ENCODE measurements at places on chromosomes 11 and 22.

DNA sequence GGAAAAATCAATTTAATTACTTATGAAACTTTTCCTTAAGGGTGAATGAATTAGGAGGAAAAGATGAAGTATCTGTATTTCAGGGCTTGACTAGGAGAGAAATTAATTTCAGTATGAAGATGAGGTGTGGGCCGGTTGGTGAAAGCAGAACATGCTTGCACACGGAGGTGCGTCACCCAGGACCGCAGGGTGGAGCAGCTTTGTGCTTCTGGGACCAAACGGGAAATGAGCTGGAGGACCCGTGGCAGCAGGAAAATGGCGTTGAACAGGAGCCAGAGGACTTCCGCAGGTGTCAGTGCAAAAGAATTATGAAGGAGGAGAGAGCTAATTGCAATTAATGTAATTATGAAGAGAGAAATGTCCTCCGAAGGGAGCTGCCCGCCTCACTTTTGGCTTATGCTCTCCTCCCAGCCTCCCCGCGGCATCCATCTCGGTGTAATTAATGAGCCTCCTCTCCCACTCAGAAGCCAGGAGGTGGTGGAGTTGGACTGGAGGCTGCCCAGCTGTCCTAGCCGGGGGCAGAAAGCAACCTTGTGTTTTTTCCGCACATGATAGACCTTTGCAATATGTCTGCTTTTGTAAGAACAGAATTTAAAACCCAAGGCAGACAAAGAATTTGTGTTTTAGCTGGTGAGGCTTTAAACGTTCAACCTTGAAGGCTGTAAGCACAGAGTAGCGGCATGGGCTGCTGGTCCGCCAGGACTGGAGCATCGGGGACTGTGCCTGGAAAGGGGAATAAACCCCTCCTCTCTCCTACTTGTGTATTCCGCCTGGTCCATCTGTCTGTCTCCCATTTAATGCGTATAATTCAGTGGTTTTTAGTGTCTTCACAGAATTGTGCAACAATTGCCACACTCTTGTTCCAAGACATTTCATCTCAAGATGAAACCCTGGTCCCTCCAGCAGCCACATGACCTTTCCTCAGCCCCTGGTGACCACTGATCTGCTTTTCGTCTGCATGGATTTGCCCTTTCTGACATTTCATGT, 180.6 kb downstream of the TBC1D22A start:
- DNase-seq, result no peak

DNA sequence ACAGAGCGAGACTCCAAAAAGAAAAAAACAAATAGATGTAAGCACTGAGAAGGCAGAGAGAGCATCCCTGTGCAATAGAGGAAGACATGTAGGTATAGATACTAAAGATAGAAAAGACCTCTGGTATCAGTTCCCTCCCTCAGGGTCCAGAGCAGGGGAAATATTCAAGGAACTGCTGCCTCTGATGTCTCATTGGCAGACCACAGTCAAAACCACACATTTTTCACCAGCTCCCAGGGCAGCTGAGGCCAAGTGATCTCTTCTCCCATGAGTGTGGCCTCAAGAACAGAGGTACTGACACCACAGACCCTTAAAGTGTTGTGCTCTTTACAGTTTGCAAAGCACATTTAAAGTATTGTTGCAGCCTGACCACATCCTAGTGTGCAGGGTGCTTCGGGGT, 288.5 kb downstream of the NTM start:
- no peak for DNase-seq

DNA sequence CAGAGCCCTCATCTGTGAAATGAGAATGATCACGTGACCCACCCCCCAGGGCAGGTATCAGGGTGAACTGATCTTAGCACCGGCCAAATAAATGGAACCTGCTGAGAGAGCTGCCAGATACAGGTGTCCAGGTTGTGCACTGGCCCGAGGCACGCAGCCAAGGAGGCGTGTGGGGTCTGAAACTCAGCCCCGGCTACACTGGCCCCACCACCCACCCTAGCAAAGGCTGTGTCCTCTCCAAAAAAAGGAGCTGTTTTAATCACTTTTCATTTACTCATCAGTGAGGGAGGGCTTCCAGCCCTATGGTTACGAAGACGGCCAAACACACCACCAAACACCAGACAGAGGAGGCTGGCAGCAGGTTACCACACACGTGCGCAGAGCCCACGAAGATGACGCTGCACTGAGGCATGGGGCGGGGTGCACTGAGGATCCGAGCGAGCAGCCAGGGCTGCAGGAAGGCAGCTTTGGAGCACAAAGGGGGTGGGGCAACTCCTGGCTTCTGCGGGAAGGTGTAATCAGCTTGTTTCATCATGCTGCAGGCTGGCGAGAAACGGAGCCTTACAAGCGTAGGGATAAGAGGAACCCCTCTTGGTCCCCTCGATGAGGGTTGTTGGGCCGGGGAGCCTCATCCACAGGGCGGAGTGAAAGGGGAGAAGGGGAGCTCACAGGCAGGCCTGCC, 19.5 kb upstream of the SLC22A12 start:
- no peak for DNase-seq

DNA sequence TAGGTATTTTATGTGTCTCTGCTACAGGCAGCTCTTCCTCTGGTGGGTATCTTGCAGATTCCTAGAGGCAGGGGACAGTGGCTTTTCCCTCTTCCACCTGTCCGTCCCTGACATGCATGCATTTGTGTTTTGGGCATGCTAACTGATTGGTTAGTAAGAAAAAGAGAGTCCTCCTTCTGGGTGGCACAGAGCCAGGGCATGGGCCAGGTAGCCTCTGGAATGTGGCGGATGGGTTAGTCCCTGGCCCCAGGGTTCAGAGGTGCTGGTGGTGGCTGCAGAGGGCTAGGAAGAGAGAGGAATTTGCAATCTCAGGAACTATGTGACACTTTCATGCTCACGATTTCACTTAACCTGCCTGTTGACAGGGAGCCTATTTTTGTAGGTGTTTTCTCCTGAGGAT, 5.8 kb upstream of the MS4A15 start:
- no peak for DNase-seq

DNA sequence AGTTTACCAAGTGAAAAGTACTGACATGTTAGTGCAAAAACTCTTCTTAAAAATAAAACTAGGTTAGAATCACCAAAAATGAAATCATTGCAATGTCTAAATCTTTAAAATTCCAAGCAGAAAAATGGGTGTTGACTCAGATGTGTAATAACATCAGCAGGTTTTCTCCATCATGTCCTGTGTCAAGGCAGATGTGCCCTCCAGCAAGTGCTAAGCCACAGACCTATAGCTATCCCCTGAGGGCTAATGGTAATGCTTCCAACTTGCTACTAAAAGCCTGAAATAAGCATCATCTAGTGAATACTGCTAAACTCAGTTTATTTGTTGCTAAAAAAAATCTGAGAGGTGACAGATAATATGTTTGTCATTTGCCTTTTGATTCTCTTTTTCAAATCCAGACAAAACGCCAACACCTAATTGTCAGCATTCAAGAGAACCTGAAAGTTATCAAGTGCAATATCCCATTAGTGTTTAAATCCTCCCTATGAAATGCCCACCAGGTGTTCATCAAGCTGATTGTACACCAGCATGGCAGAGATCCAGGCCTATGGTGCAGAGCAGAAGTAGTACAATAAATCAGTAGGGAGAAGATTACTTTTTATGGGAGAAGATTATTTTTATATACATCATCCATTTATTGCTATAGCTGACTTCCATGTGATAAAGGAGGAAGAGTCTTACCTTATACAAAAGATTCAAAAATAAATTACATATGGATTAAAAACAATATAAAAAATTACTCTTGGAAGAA, 55.1 kb upstream of the SYT9 start:
- no peak for DNase-seq

GRCh38 chr11:75148436-75148983, 2.4 kb upstream of the SLCO2B1 start:
- DNase-seq, result no peak

DNA sequence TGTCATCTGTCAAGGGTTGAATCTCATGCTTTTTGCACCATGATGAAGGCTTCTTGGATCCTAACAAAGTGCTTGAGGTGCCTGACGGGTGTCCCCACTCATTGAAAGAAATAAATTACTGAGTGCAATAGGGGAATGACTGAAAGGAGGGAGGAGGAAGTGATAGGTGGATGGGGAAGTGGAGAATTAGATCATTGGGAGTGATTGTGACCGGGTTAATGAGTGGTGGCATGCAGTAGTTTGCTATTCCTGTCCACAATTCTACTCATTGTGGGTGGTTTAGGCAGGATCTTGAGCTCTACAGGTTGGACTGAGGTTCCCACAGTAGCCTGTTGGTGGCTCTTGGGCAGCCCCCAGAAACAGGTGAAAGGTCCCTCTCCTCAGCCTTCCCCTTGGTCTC, 44.3 kb downstream of the THAP12 start:
- DNase-seq, result no peak
